ENCODE measurements at places on chromosomes 5 and 9.

DNA sequence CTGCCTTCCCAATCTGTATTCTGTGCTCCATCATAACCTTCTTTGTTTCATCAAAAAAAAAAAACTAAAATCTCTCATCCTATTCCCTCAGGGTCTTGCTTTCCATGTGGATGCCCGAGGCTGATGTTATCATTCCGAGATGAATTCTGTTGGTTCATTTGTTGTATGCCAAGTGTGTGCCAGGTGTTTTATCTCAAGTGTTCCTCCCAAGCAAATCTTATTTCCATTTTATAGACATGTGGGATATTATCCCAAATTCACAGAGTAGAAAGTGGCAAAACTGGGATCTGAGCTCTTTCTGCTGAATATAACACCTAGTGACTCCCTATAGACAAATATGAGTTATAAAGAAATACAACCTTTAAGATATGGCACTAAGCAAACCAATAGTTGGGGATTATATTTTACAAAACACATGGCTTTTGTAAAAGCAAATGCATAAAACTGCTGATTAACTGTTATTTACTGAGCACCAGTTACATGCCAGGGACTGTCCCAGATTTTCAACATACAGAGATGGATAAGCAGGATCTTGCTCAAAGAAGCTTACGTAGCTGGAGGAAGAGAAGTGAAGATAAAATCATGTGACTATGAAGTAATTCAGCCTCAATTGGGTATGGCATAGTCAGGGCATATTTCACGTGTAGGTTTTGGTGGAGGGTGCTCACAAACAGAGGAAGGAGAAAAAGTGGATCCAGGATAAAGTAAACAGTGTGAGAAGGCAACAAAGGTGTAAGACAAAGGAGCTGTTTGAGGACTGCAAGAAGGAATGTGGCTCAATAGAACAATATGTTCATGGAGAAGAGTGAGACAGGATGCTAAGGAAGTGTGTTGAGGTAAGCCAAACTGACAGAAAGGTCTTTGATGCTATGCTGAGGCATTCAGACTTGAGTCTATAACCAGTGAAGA lies 143.3 kb upstream of the ADAMTSL1 start:
- DNase-seq: no peak

DNA sequence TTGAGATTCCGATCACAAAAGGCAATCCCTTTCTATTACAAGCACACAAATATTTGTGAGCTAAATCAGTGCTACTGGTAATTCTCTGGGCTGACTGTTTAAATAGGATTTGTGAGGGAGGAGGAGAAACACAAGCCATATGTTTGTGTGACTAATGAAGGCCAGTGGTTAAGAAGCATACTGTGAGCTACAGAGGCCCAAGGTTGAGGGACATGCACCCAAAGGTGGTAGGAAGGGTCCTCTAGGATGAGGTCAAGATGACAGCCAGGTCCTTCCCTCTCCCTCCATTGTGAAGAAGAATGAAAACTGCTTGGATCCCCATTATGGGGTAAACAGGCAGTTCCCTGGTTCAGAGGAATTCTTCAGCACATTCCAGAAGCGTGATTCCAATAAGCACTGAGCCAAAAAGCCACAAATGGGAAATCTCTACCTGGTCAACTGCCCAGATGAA lies 83.9 kb downstream of the SPOCK1 start:
- DNase-seq: no peak

GRCh38 chr9:132873403-132873802 lies 4.7 kb downstream of the AK8 start:
- no peak for DNase-seq

GRCh38 chr9:133732639-133733408 lies 5.3 kb downstream of the SARDH start:
- no peak for DNase-seq

DNA sequence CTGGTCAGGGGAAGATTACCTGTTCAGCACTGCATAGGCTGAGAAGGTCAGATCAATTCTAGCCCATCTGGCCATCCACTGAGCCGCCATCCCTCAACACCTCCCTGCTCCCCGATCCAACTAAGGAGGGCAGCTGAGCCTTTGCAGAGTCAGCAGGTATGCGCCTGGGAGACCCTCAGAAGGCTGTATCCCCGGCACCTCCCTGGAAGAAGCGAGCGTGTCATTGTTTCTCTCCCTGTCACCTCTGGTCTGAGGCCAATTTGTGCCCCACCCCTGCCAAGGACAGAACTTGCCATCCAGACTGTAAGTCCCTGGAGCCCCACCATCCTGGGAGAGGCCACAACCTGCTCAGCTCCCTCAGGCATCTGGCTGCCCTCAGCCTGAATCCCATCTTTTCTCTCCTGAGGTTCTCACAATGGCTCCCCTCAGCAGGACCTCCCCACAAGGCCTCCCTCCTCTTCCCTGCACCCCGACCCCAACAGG lies 2.6 kb downstream of the CLTB start:
- no peak for DNase-seq

DNA sequence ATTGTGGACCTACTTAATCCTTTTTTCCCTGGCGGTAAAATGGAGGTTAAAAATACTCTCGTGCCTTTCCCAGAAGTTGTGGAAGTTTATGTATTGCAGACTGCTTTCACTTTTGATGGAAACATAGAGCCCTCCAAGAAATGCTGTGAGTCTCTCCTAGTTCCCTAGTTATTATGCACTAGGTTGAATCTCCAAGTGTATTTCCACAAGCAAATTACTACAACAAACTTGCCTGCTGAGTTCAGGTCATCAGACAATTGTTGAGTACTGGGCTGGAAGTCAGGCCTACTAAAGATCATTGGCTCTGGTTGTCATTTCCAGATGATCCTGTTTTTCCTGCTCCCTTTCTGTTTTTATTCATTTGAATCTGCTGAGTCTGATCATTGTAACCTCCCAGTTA lies 104.1 kb downstream of the CD180 start:
- DNase-seq: no peak
